Smooth muscle cell of the coronary artery (primary cell): ENCODE measurements at places on chromosomes 7 and 10. TPM values are rescaled to one million over a fixed set of nuclear protein-coding genes. Genes with fewer than 3 reads are reported as not detected.

The TAS2R4 gene
- 0.38 and 0.70 TPM in 2 replicates for total RNA-seq

The ADAM12 gene
- 20.8 and 56.4 TPM in 2 replicates for total RNA-seq

The SIRT1 gene
- total RNA-seq = 7.3 and 8.5 TPM in 2 replicates

The DNAJC12 gene
- 0.70 and 3.0 TPM in 2 replicates for total RNA-seq

The MBL2 gene
- total RNA-seq = not detected in 2 replicates

The PLXDC2 gene
- 2.1 and 27.1 TPM in 2 replicates for total RNA-seq

The SRRM3 gene
- 0.23 and 0.53 TPM in 2 replicates for total RNA-seq

The ABCA13 gene
- under 0.01 and 0.08 TPM in 2 replicates for total RNA-seq

The ANKRD30A gene
- not detected in 2 replicates for total RNA-seq

The CYP2E1 gene
- 0.53 and 0.59 TPM in 2 replicates for total RNA-seq

The PSMC2 gene
- 191 and 215 TPM in 2 replicates for total RNA-seq

The NEUROG3 gene
- not detected in 2 replicates for total RNA-seq

The APBB1IP gene
- 5.9 TPM in 1 of 2 replicates, not detected in the other for total RNA-seq

The MAT1A gene
- total RNA-seq = not detected in 2 replicates

The TMEM270 gene
- total RNA-seq = not detected in 2 replicates

The FAM25G gene
- not detected in 2 replicates for total RNA-seq

The TIAL1 gene
- 14.7 and 16.8 TPM in 2 replicates for total RNA-seq

The TYW1 gene
- 15.6 and 19.1 TPM in 2 replicates for total RNA-seq

The RBM20 gene
- total RNA-seq = under 0.01 and 0.45 TPM in 2 replicates

The EPO gene
- total RNA-seq = not detected in 2 replicates

The ARHGEF5 gene
- total RNA-seq = 1.2 and 3.5 TPM in 2 replicates

The CALY gene
- total RNA-seq = not detected in 2 replicates

The LEP gene
- total RNA-seq = 0.94 TPM in 1 of 2 replicates, not detected in the other

The LRIT1 gene
- not detected in 2 replicates for total RNA-seq

The MRPS24 gene
- total RNA-seq = 82.7 and 98.8 TPM in 2 replicates

The CC2D2B gene
- total RNA-seq = under 0.01 TPM in 1 of 2 replicates, not detected in the other

The CNOT4 gene
- 7.5 and 8.9 TPM in 2 replicates for total RNA-seq

The HOXA4 gene
- total RNA-seq = not detected in 2 replicates

The SLC26A3 gene
- not detected in 2 replicates for total RNA-seq

The STAG3 gene
- total RNA-seq = 0.30 and 1.4 TPM in 2 replicates

The SPDYE5 gene
- total RNA-seq = 0.12 TPM in 1 of 2 replicates, not detected in the other

The ABCC2 gene
- 0.15 and 1.1 TPM in 2 replicates for total RNA-seq

The TCF7L2 gene
- 3.2 and 4.1 TPM in 2 replicates for total RNA-seq

The FAM241B gene
- total RNA-seq = 0.60 TPM in 1 of 2 replicates, not detected in the other

The SPOCK2 gene
- under 0.01 and 0.12 TPM in 2 replicates for total RNA-seq

The CALD1 gene
- 270 and 510 TPM in 2 replicates for total RNA-seq

The CYP2C19 gene
- total RNA-seq = not detected in 2 replicates
